ENCODE measurements at places on chromosomes 16 and 17.

DNA sequence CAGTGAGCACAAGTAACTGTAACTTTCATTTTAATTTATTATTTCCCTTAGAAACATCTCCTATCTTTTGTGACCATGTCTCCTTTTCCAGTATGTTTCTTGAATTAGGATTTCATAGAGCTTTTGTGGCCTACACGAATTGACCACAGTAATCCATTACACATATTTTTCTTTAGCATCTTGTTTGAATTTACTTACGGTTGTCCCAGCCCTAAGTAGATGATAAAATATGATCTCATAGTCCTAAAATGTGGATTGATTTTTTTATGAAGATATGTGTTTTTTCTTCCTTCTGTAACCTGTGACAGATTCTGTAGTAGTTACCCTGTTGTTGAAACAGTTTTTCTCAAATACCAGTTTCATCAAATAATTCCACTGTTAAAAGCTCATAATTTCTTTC, 61.5 kb downstream of the NF1 start:
- DNase-seq: no peak

GRCh38 chr17:82154881-82155331, 56.9 kb upstream of the FASN start:
- DNase-seq: no peak

GRCh38 chr16:77684181-77684526, 38.2 kb upstream of the NUDT7 start:
- no peak for DNase-seq

GRCh38 chr17:69525920-69526841, 111.7 kb downstream of the MAP2K6 start:
- DNase-seq: no peak

DNA sequence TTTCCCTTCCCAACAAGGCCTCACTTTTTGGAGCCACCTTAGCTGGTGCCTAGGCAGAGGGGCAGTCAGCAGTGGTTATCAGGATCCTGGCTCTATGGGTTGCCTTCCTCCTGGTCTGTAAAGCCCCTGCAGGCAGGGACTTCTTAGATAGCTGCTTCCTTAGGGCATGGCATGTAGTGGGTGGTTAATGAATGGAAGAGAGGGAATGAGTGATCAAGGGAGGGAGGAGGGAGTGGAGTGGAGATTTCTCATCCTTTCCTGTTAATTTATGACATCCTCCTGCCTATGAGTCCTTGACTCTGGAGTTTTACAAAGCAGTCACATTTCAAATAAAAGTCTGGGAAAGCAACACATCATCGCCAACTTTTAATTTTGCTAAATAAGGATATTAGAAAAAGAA, 40.7 kb downstream of the SNX20 start:
- no peak for DNase-seq

DNA sequence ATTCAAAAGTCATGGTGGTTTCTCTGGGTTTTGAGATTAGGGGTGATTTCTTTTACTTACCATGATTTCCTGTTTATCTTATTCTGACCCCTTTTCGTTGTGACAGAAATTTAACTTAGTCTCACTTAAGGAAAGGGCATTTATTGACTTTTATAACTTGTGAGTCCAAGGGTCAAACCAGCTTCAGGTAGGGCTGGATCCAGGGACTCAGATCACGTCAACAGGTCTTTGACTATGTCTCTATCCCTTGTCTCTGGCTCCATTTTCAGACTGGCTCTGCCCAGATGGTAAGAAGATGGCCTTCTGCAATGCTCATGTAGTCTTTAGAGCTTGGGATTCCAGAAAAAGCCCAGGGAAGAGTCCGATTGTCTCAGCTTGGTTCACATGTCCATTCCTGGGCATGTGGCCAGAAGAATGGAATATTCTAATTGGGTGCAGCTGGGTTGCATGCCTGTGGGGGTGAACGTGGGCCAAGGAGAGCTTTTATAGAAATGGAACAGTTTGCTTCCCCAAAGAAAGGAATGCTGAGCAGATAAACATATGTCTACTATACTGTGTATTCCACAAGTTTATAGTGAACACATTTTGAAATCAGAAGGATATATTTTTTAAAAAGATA, 13.4 kb downstream of the USP43 start:
- no peak for DNase-seq

- no peak for DNase-seq
Measured at GRCh38 chr16:51328733-51329132, 177.7 kb upstream of the SALL1 start.

- DNase-seq: no peak
Measured at GRCh38 chr16:64983963-64984362, 137.9 kb downstream of the CDH11 start.

GRCh38 chr17:13862346-13862745, 207.0 kb upstream of the COX10 start:
- DNase-seq: no peak

GRCh38 chr16:63512910-63513309, 1476.7 kb upstream of the CDH8 start:
- DNase-seq: no peak

- DNase-seq: no peak
Measured at GRCh38 chr16:8631373-8631772, 9.9 kb downstream of the METTL22 start.

DNA sequence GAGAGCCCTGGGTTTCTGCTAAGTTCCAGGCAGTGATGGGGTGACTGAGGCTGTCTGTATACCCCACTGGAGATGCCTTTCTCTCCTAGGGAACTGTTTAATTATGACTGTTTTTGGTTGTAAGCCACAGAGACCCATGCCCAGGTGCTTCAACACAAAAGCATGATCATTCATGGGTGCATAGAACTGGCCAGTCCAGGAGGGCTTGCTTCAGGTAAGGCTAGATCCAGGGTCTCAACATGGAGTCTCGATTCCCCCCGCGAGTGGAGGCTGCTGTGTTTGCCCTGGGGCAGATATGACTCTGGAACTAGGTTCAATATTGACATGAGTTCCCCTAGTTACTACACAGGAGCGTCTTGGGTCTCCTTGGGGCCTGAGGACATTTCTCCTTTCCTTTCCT, 17.8 kb downstream of the NAGPA start:
- no peak for DNase-seq

- DNase-seq: no peak
Measured at GRCh38 chr17:31391496-31391949, at the start of gene RAB11FIP4. Gene RAB11FIP4 (plus strand): TSS chr17:31391675. CDS start chr17:31391853, 178 bp downstream.

GRCh38 chr16:2155977-2156848, 631 bp downstream of the TRAF7 start:
- no peak for DNase-seq
